ENCODE measurements at places on chromosomes 7 and 10. TPM values are rescaled to one million over a fixed set of nuclear protein-coding genes. Genes with fewer than 3 reads are reported as not detected.
A peak's percentile ranks its signal among the peaks of the same experiment; 100 is the strongest.

The DGKB gene
- total RNA-seq, result not detected

The TLX1 gene
- 0.58 TPM for total RNA-seq

The LIPN gene
- not detected for total RNA-seq

The DENND2A gene
- 6.2 TPM for total RNA-seq

The GHRHR gene
- not detected for total RNA-seq

The TMEM229A gene
- 2.8 TPM for total RNA-seq

The NXPH1 gene
- not detected for total RNA-seq

The HGF gene
- 6.2 TPM for total RNA-seq

GRCh38 chr7:92749327-92749755, 87.0 kb downstream of the CDK6 start:
- H3K4me3 ChIP-seq, result no peak overlapping the region
- DNase-seq, result no peak
- no peaks in the 10 kb centered on the region for H3K36me3 ChIP-seq
- no peaks in the 10 kb centered on the region for H3K4me1 ChIP-seq

GRCh38 chr10:111127081-111127848, 50.4 kb downstream of the ADRA2A start:
- no peak for DNase-seq
- no peak overlapping the region for H3K27ac ChIP-seq
- peaks cover 3% of the 10 kb centered on the region for H3K27me3 ChIP-seq
- H3K4me1 ChIP-seq, result peaks cover 17% of the 10 kb centered on the region
- no peak overlapping the region for H3K4me3 ChIP-seq

DNA sequence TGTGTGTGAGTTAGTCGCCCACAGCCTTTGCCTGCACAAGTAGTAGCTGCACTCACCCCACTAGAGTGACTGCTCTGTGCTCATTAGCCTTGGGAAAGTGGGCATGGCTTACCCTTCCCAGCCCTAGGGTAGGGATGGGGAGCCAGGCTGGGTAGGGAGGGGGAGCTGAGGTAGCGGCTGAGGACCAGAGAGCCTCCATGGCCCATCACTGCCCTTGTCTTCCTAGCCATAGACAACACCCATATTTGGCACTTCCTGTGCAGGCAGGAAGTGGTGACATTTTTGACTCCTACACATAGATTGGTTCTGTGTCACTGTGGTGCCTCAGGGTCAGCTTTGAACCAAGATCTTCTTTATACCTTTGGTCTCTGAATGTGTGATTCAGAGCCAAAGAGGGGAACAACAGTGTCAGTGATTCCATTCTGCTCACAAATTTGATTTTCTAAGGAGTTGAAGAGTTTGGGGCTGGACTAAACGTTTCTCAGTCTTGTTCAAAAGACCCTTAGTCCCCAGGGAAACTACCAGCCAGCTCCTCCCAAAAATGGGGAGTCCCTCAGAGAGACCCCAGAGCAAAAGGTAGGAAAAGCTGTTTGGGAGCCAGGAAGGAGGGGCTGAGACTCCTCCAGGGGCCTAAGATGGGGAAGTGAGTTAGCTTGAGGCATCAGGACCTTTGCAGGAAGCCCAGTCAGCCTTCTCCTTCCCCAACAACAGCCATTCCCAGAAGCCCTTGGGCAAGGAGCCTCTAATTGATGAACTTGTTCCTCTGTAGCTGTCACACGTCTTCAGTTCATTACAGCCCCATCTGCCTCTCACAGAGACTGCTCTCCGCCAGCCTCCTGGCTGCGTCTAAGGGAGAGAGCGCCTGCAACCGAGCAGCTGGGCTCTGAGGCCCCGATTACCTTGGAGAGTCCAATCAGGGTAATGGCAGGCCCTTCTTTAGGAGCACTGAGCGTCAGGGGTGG, 135.0 kb downstream of the CDH23 start:
- no peak overlapping the region for H3K4me3 ChIP-seq
- no peaks in the 10 kb centered on the region for H3K36me3 ChIP-seq
- DNase-seq, result peak; percentile 29
- no peaks in the 10 kb centered on the region for H3K27me3 ChIP-seq
- no peaks in the 10 kb centered on the region for H3K4me1 ChIP-seq

DNA sequence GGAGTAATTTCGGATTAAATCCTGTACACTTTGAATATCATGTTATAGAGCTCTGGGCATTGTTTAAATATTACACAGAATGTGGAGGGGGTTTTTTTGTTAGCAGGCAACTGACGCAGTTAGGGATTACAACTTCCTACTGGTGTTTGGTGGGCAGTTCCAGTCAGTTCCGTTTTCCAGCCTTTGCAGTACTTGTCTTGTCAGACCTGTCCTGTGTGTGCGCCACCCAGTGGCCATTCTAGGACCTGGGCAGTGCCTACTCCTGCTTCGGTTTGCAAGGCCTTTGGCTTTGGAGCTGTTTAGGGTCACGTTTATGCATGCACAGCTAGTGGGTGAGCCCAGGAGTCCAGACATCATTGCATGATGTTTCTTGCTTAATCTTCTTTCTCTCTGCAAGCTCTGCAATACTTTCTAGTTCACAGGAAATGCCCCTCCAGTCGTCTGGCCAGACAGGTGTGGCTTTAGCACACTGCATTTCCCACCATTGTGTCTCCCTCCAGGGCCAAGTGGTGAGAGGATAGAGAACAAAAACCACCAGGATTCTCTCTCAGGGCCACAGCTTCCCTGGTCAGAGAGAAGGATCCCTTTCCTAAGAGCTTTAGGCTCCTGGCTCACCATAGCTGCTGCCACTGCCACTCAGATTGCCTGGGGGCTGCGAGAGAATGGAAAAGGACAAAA, 96.5 kb upstream of the TARP start:
- peaks cover 13% of the 10 kb centered on the region for H3K4me1 ChIP-seq
- no peaks in the 10 kb centered on the region for H3K27me3 ChIP-seq

GRCh38 chr10:131187926-131188325, 123.6 kb downstream of the TCERG1L start:
- H3K4me3 ChIP-seq, result no peak overlapping the region
- H3K36me3 ChIP-seq, result no peaks in the 10 kb centered on the region
- H3K27me3 ChIP-seq, result peaks cover 14% of the 10 kb centered on the region
- H3K27ac ChIP-seq, result no peak overlapping the region

- no peak overlapping the region for H3K4me3 ChIP-seq
- H3K36me3 ChIP-seq, result no peaks in the 10 kb centered on the region
- H3K27me3 ChIP-seq, result no peaks in the 10 kb centered on the region
- H3K27ac ChIP-seq, result no peak overlapping the region
Measured at GRCh38 chr10:14660831-14661230, 113.9 kb downstream of the FAM107B start.

DNA sequence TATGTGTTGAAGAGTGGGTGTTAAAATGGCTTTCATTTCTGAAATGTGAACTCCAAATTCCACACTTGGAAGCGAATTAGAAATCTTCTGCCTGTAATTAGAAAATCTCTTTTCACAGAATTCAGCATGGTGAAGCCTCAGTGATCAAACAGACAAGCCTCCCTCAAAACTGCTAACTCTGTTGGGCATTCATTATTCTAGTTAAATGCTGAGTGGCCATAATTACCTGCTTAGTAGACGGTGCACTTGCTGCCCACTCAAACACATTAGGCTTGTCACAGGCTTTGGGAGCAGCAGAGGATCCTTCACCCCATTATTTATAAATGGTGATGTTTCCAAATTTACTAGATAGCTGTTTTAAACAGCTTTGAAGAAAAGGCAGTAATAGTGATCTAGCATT, 177.2 kb upstream of the PCLO start:
- no peaks in the 10 kb centered on the region for H3K27me3 ChIP-seq
- H3K27ac ChIP-seq, result no peak overlapping the region
- no peaks in the 10 kb centered on the region for H3K4me1 ChIP-seq
- no peak for DNase-seq
- H3K36me3 ChIP-seq, result no peaks in the 10 kb centered on the region

DNA sequence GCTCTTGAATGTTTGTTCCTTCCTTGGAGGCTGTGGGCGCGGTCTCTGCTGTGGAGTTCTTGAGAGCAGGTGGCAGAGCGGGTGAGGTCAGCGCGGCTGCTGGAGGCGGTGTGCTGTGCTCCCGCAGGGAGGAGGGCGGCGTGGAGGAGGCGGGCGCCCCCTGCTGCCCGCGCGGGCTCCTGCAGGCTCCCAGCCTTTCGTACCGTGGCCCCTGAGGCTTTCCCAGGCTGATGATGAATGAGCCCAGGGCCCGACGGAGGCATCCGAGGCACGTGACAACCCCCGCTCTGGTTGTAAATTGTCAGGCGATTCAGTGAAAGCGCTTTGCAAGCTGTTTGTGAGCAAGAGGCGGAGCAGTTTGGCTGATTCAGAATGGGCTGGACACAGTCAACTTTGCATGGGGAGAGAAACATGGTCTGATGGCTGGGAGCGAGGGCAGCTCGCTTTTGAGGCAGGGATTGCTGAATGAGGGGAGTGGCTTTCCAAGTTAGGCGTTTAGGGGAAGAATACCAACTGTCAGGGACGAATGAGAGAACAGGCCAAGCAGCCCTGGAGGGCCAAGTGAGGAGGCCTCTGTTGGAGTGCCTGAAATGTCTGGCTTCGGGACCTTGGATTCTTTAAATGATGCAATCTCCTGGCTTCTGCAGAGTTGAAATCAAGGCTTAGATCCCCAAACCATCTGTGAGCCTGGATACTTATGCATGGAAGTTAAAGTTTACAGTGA, 46.6 kb downstream of the CDHR3 start:
- peak overlapping the region; percentile 3 for H3K4me3 ChIP-seq
- peak overlapping the region; percentile 30 for H3K27ac ChIP-seq
- no peaks in the 10 kb centered on the region for H3K27me3 ChIP-seq
- H3K4me1 ChIP-seq, result peaks cover 24% of the 10 kb centered on the region

DNA sequence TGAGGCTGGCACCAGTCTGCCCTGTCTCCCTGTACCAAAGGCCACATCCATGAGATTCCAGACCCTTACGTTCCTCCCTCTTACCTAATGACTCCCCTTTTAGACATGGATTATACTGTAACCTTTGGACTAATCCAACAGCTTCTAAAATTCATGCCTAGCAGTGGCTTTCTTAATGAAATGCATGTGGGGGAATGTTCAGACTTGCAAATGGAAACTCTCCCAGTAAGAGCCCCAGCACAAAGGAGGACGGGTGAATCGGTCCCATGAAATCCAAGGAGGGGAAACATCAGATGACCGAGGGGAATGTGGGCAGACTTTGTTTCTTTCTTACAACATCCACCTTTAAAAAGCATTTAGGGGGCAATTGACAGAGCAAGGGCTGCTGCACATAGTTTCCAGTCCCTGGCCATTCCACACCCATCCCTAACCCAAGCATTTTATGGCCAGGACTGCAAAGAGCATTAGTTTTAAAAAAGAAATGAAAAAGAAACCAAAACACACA, 71.5 kb downstream of the COL13A1 start:
- peaks cover 4% of the 10 kb centered on the region for H3K4me1 ChIP-seq
- H3K27me3 ChIP-seq, result no peaks in the 10 kb centered on the region
- H3K36me3 ChIP-seq, result no peaks in the 10 kb centered on the region
- H3K27ac ChIP-seq, result no peak overlapping the region

- H3K27me3 ChIP-seq, result peaks cover 3% of the 10 kb centered on the region
- no peak overlapping the region for H3K27ac ChIP-seq
- no peak for DNase-seq
- no peaks in the 10 kb centered on the region for H3K36me3 ChIP-seq
- peaks cover 13% of the 10 kb centered on the region for H3K4me1 ChIP-seq
- no peak overlapping the region for H3K4me3 ChIP-seq
Measured at GRCh38 chr10:96389785-96390184, 31.0 kb upstream of the OPALIN start.

- peak within 1 kb of the TSS; percentile 87 for H3K4me3 ChIP-seq
- peaks cover 22% of the 10 kb centered on the region for H3K4me1 ChIP-seq
- DNase-seq, result peak; percentile 43
Measured at GRCh38 chr7:45000093-45001032, at the start of gene CCM2. Gene CCM2, plus strand, starts transcription at chr7:45000201. Its CDS starts 133 bp downstream, at chr7:45000334.

- no peak for DNase-seq
- H3K36me3 ChIP-seq, result peaks cover 43% of the 10 kb centered on the region
- no peaks in the 10 kb centered on the region for H3K4me1 ChIP-seq
- no peak overlapping the region for H3K4me3 ChIP-seq
Measured at GRCh38 chr7:139271718-139272628, 40.9 kb downstream of the UBN2 start.

DNA sequence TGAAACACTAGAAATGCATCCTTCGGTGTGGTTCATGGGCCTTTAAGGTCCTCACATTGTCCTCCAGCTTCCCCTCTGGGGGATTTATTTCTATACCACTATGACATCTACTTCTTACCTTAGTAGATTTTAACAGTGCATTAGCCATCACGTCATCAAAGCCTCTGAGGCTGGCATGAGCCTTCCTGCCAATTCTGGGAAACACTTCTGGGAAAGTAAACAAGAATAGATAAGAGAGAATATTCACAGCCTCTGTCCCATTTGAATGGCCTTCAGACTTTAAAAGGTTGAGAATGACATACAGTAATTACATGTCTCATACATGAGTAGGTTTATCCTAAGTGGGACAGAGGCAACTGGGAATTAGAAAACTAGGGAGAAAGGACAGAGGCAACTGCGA, 89.7 kb downstream of the AMPH start:
- H3K27me3 ChIP-seq, result no peaks in the 10 kb centered on the region
- H3K36me3 ChIP-seq, result no peaks in the 10 kb centered on the region
- H3K27ac ChIP-seq, result no peak overlapping the region
- DNase-seq, result no peak
- H3K4me1 ChIP-seq, result no peaks in the 10 kb centered on the region

- no peak overlapping the region for H3K27ac ChIP-seq
- H3K27me3 ChIP-seq, result no peaks in the 10 kb centered on the region
- H3K4me3 ChIP-seq, result no peak overlapping the region
- H3K4me1 ChIP-seq, result peaks cover 47% of the 10 kb centered on the region
Measured at GRCh38 chr10:77620731-77621130, 16.9 kb downstream of the KCNMA1 start.

GRCh38 chr7:21942955-21943354, 2.7 kb downstream of the CDCA7L start:
- H3K27me3 ChIP-seq, result no peaks in the 10 kb centered on the region
- no peak overlapping the region for H3K4me3 ChIP-seq
- peaks cover 86% of the 10 kb centered on the region for H3K4me1 ChIP-seq
- peaks cover 6% of the 10 kb centered on the region for H3K36me3 ChIP-seq

- no peak for DNase-seq
- H3K27ac ChIP-seq, result no peak overlapping the region
- H3K4me3 ChIP-seq, result no peak overlapping the region
- no peaks in the 10 kb centered on the region for H3K36me3 ChIP-seq
- no peaks in the 10 kb centered on the region for H3K27me3 ChIP-seq
Measured at GRCh38 chr10:42969909-42970308, 107.0 kb upstream of the RET start.

- H3K36me3 ChIP-seq, result no peaks in the 10 kb centered on the region
- H3K4me1 ChIP-seq, result peaks cover 10% of the 10 kb centered on the region
- H3K27ac ChIP-seq, result peak overlapping the region; percentile 35
- H3K27me3 ChIP-seq, result no peaks in the 10 kb centered on the region
- no peak overlapping the region for H3K4me3 ChIP-seq
Measured at GRCh38 chr10:3825244-3825643, 40.2 kb upstream of the KLF6 start.

- no peak overlapping the region for H3K4me3 ChIP-seq
- no peaks in the 10 kb centered on the region for H3K36me3 ChIP-seq
- H3K4me1 ChIP-seq, result peaks cover 5% of the 10 kb centered on the region
- H3K27ac ChIP-seq, result peak overlapping the region; percentile 54
- no peak for DNase-seq
Measured at GRCh38 chr10:16996530-16996964, 133.1 kb downstream of the CUBN start.

Measured in stomach (tissue), 19 donors.